Stimulated activated CD8-positive, alpha-beta memory T cell treated with anti-CD3 and anti-CD28 coated beads, Interleukin-2, amount 100 ng/mL, for 48 hours (primary cell): ENCODE measurements at places on chromosomes 12 and 14.

- DNase-seq: peak; percentile 40
These were observed 602 bp downstream of the APEX1 start for GRCh38 chr14:20455355-20456300.

DNA sequence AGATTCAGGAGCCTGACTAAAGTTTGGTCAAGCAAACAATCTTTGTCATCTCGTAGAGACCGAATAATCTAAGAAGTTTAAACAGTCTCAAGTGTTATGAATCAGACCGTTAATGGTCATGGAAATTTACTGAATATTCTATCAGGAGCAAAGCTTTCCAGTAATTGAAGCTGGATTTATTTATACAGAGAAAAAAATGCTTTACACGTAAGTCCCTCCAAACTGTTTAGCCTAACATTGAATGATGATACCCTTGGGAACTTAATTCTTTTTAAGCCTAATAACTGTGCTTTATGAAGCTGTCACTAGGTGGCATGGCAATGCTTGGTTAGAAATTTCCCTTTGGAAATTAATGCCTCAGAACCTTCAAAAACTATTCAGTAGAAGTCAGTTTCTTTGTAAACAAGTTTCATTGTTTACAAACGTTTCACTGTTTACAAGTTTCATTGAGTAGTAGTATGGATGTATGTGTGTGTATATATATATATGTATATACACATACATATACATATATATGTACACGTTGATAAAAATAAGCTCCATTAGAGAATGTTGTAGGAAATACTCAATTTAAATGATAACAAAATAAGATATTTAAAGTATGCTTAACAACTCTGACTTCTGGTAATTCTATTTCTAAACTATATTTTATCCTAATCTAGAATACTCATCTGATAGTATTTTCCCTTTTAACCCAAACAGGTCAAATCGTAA lies 32.1 kb downstream of the DEPDC4 start:
- no peak for DNase-seq

DNA sequence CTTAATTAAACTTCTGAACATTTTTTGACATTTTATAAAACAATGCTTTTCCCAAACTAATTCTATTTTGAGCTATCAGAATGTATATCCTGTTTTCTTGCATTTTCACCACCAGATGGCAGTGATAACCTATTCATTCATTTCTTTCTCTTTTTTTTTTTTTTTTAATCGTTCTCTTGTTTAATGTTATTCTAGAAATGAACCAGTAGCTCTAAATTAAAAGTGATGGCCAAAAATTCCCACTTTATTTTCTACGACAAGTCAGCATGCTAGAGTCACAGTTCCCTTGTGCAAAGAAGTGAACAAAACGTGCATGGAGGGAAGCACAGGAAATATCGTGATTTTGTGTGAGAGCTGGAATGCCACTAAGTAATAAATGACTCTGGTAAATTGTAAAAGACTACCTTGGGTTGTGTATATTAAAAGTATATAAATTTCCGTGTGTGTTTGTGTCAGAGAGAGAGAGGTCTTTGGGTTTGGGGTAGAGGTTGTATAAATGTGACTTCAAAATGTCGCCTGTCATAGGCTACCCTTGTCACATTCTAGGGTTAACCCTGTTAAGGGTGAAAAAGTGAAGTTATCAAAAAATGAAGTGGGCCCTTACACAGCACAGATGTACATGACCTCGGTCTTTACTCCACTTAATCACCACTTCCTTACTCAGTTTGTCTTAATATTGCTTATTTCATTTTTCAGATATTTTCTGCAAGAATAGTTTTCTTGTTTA lies 40.4 kb upstream of the LDHB start:
- DNase-seq: no peak

DNA sequence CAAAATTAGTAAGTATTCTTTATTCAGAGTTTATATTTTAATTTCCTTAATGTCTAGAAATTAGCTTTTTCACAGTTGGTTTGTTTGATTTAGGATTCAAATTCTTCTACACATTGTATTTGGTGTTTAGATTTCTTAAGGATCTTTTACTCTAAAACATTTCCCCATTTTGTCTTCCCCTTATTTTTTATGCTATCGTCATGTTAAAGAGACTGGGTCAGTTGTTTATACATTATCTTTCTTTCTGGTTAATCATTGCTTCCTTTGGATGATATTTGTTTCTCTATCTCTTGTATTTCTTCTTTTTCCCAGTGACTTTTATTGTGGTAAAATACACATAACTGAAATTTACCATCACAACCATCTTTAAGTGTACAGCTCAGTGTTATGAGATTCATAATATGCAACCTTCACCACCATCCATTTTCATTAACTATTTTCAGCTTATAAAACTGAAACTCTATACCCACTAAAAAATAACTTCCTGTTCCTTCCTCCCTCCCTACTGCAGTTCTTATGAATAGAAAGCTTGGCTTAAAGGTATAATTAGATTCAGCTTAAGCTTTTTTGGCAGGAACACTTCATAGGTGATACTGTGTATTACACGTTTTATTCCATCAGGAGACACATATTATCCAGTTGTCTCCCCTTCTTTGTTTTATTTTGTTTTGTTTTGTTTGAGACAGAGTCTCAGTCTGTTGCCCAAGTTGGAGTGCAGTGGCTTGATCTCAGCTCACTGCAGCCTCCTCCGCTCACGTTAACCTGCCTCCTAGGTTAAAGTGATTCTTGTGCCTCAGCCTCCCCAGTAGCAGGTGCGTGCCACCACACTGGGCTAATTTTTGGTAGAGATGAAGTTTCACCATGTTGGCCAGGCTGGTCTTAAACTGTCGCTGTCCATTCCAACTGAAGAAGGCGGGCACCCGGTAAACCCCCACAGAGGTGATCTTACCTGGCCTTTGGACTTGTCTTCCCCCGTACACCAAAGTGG lies 45.0 kb downstream of the NOPCHAP1 start:
- DNase-seq: no peak

GRCh38 chr14:102819176-102819628 lies 42.0 kb downstream of the TRAF3 start:
- peak; percentile 66 for DNase-seq

- DNase-seq: no peak
These were observed 2.4 kb upstream of the GPR65 start for GRCh38 chr14:88002421-88003075.

DNA sequence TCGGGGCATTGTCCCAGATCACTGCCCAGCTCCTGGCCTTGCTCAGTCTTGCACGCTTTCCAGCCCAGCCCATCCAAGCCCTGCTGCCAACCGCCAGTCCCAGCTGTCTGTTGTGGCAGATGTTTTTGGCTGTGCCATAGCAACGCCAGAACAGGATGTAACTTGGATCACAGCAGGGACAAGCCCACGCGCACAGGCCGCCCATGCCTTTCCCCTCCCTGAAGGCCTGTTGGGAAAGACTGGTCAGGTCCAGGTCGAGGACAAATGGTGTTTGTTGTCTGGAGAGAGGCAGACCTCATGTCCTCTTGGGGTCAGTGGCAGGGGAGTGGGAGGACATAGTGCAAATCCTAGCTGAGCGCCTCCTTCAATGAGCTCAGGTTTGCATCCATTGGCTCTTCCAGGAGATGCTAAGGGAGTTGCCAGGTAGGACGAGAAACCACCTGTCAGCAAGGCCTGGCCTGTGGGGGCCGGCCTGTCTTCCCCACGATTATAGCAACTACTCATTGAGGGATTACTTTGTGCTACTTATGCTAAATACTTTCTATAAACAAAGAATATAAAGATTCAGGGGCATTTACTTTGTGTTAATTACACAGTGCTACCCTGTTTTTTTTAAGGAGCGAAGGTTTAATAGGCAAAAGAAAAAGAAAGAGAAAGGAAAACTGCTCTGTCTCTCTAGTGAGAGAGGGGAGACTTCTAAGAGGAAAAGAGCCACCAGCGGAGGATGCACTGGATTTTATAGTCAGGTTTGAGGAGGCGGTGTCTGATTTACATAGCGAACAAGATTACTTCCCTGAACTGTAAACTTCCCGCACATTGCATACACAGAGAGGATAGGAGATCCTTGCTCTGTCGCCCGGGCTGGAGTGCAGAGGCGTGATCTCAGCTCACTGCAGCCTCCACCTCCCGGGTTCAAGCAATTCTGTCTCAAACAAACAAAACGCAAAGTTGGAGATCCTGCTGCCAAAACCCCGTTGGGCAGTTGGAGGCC lies 42.8 kb upstream of the CORO1C start:
- DNase-seq: no peak

DNA sequence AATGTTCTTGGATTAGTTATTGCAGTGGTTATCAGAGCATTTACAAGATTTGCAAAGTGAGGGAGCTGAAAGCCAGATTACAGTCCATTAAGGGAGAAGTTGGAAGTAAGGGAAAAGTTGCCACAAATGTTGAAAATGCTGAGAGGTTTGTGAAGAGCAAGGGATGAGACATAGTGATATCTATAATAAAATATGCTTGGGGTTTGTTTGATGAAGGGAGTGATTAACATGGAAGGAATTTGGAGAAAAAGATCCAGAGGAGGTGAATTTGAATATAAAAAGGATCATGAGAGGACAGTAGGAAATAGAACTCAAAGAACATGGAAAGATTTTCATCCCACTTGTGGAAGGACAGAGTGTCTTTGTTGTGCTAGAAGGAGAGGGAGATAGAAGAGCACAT lies 19.3 kb upstream of the CCER1 start:
- DNase-seq: no peak

- no peak for DNase-seq
These were observed at the start of gene APOF for GRCh38 chr12:56362130-56363059. Gene APOF (minus strand): TSS chr12:56362857. CDS start chr12:56362745, 112 bp downstream.

GRCh38 chr12:68786929-68787328 lies 21.0 kb upstream of the MDM2 start:
- DNase-seq: no peak

- DNase-seq: no peak
These were observed 66.4 kb upstream of the FLRT2 start for GRCh38 chr14:85463512-85463911.

GRCh38 chr12:50053583-50053982 lies 3.8 kb upstream of the ASIC1 start:
- DNase-seq: no peak

DNA sequence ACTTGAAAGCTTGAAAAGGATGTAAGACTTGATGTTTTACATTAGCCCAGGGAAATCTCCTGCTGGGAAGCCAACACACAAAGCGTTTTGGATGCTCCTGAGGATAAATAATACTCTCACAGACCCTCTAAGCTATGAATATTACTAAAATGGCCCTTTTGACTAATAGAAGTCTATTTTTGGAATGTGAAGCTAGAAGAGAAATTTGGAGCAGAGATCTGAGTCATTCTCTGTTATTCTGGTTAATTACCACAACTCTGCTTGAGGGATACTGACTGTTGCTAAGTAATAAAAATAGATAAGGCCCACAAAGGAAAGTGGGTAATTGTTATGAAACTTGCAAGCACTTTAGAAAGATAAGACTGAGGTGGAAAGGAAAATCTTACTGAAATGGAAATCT lies 346.2 kb upstream of the STXBP6 start:
- DNase-seq: no peak

- DNase-seq: no peak
These were observed 49.5 kb downstream of the ATP2A2 start for GRCh38 chr12:110330544-110330943.

GRCh38 chr12:102347811-102348210 lies 132.6 kb downstream of the IGF1 start:
- DNase-seq: no peak

- DNase-seq: no peak
These were observed 150.2 kb upstream of the RFLNA start for GRCh38 chr12:124144531-124145194.

GRCh38 chr12:72236071-72236705 lies 36.0 kb upstream of the TRHDE start:
- DNase-seq: no peak

DNA sequence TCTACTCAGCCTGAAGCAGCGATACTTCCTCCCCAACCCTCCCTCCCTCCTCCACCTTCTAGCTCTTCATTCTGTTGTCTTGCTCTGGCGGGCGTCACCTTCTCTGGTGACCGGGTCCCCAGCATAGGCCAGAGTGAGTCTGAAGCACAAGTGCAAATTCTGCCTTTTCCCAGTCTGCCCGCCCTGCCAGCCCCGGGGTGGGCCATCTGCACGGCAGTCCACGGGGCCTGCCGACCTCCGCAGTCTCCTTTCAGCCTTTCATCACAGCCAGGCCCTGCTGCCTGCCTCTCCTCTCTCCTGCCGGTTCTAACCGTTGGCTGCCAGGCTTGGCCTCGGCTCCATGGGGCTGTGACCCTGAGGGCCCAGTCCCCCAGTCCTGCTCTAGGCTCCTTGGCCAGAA lies 58.7 kb downstream of the TESC start:
- DNase-seq: no peak

DNA sequence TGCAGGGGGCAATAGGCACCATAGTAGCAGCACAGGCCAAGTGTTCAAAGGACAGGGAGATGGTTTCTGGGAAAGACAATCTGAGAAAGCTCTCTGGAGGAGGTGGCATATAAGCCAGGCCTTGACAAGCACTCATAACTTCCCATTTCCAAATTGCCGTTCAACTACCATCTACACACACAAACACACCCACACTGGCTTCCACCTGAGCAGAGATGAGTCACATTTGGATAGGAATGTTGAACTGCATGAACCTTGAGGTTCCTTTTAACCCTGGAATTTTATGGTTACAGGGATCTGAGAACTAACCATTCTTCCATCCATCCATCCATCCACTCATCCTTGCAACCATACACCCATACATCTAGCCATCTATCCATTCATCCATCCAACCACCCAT lies 86.6 kb downstream of the KSR2 start:
- DNase-seq: no peak

DNA sequence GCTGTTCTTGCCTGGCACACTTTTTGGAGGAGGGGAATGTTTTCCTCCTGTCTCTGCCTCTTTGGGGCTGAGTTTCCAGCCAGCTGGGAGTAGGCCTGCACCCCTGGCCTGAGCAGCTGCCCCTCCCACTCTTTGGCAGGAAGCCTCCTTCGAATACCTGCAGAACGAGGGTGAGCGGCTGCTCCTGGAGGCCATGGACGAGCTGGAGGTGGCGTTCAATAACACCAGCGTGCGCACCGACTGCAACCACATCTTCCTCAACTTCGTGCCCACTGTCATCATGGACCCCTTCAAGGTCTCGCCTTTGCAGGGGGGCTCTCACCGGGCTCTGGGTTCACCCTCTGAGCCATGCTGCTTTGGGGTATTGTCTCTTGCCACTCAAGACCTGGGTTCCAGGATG lies 69.4 kb downstream of the FOXN4 start:
- no peak for DNase-seq

GRCh38 chr12:124267205-124267778 lies 27.6 kb upstream of the RFLNA start:
- no peak for DNase-seq

DNA sequence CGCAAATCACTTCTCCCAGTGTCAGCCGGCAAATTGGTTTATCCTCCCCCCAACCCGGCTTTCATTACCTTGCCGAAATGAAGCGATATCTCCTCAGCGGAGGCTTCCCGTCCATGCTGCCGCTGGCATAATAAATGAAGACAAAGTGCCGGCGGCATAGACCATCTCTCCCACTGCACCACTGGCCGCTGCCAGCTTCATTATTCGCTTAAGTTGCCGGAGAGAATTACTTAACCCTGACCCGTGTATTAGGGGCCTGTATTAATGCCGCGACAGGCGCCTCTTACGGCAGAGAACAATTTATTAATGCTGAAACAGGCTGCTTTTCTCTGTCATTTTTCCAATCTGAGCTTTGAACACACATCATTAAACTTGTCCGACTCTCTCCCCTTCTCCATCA lies 17.5 kb upstream of the GPATCH2L start:
- DNase-seq: no peak

- DNase-seq: no peak
These were observed 38.7 kb downstream of the ISCA2 start for GRCh38 chr14:74532246-74532645.

- DNase-seq: no peak
These were observed 25.7 kb upstream of the CRY1 start for GRCh38 chr12:107119091-107119490.
